ENCODE measurements at places on chromosomes 16 and 17. TPM values are rescaled to one million over a fixed set of nuclear protein-coding genes. Genes with fewer than 3 reads are reported as not detected.

GRCh38 chr16:27202923-27203506, 311 bp upstream of the KDM8 start:
- no peaks in the 10 kb centered on the region for H3K27me3 ChIP-seq
- H3K4me1 ChIP-seq, result peaks cover 45% of the 10 kb centered on the region
- H3K4me3 ChIP-seq, result peak overlapping the region; percentile 92
- DNase-seq, result peak; percentile 90

DNA sequence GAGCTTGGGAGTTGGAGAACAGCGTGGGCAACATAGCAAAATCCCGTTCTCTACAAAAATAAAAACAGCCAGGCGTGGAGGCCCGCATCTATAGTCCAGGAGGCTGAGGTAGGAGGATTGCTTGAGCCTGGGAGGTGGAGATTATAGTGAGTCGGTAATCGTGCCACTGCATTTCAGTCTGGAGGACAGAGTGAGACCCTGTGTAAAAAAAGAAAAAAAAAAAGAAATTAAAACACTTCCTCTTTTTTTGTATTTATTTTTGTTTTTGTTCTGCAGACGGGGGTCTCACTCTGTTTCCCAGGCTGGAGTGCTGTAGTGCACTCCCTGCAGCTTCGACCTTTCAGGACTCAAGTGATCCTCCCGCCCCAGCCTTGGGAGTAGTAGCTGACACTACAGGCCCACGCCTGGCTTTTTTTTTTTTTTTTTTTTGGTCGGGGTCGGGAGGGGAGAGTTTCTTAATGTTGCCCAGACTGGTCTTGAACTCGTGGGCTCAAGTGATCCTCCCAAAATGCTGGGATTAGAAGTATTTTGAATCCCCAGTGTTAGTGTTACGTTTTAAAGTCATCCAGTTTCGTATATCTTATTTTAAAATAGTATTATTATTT, 1.5 kb downstream of the IST1 start:
- peaks cover 28% of the 10 kb centered on the region for H3K4me1 ChIP-seq
- peak overlapping the region; percentile 63 for H3K27ac ChIP-seq
- no peaks in the 10 kb centered on the region for H3K27me3 ChIP-seq
- peaks cover 14% of the 10 kb centered on the region for H3K36me3 ChIP-seq
- DNase-seq, result no peak

- no peak for DNase-seq
- H3K27me3 ChIP-seq, result peaks cover 5% of the 10 kb centered on the region
Observed at GRCh38 chr17:33369149-33369548, 76.1 kb upstream of the ASIC2 start.

DNA sequence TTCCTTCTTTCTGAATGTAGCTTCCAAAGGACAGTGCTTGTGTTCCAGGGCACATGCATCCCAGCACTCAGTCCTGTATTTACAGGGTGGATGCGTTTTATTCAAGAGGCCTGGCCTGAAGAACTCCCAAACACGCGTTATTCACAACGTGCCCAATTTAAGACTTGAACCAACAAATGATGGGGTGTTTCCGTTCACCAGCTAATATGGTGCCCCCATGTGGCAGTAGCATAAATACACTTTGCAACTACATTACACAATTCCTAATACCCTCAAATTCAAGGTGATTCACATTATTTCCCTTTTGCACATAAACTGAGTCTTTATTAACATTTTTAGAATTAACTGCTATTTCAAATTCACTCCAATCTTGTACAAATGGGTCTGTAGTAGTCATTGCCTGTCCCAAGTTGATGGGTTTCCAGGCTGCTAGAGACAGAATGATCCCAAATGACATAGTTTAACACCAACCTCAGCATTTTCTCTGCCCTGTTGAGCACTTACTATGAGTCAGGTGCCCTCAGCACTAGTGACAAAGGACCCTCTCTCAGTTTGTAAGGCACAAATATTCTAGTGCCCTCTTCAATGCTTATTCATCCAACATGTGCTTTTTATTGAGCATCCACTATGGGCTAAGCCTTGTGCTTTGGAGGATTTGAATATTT, 26.9 kb downstream of the HSD17B2 start:
- H3K4me3 ChIP-seq, result no peak overlapping the region
- DNase-seq, result no peak
- H3K27me3 ChIP-seq, result peaks cover 23% of the 10 kb centered on the region
- H3K27ac ChIP-seq, result no peak overlapping the region

GRCh38 chr17:40170325-40170724, 6.9 kb upstream of the RAPGEFL1 start:
- no peak for DNase-seq
- no peak overlapping the region for H3K27ac ChIP-seq
- no peaks in the 10 kb centered on the region for H3K4me1 ChIP-seq

DNA sequence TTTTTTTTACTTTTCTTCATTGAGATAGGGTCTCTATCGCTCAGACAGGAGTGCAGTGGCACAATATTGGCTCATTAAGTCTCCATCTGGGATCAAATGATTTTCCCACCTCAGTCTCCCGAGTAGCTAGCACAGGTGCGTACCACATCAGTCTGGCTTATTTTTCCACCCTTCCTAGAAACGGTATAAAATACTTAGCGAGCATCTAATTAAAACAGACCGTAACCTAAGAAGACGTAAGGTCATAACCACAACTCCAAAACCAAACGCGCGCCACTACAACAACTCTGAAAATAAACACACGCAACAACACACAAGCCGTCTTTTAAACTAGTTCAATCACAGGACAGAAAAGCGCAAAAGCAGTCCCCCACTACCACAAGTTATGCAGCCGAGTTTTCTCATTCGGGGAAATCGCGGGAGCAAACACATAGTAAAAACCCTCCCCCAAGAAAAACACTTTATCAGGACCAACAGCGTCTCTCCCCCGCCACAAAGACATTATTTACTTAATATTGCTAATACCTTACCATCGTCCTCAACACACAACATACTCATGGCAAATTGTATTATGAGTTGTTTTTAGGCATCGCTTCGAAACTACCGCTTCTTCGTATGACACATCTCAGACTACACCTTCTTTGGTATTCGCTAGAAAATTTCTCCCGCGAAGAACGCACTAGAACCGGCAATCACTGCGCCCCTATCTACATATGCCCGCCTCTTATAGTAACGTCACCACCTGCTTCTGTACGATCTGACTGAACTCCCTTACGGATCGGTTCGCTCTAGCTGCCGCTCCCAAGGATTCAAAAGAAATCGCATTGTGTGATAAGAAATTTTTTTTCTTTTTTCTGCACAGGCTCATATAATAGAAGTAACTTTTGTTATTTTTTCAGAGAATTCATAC, 32.8 kb downstream of the TEX14 start:
- peaks cover 19% of the 10 kb centered on the region for H3K4me1 ChIP-seq
- DNase-seq, result peak; percentile 76
- H3K27ac ChIP-seq, result peak overlapping the region; percentile 100
- H3K27me3 ChIP-seq, result peaks cover 7% of the 10 kb centered on the region
- H3K4me3 ChIP-seq, result peak overlapping the region; percentile 75
- peaks cover 5% of the 10 kb centered on the region for H3K36me3 ChIP-seq

GRCh38 chr17:9240659-9241370, 219.5 kb downstream of the NTN1 start:
- DNase-seq, result no peak
- peak overlapping the region; percentile 40 for H3K4me3 ChIP-seq
- H3K4me1 ChIP-seq, result peaks cover 11% of the 10 kb centered on the region
- H3K36me3 ChIP-seq, result no peaks in the 10 kb centered on the region
- H3K27me3 ChIP-seq, result peaks cover 4% of the 10 kb centered on the region
- peak overlapping the region; percentile 20 for H3K27ac ChIP-seq

DNA sequence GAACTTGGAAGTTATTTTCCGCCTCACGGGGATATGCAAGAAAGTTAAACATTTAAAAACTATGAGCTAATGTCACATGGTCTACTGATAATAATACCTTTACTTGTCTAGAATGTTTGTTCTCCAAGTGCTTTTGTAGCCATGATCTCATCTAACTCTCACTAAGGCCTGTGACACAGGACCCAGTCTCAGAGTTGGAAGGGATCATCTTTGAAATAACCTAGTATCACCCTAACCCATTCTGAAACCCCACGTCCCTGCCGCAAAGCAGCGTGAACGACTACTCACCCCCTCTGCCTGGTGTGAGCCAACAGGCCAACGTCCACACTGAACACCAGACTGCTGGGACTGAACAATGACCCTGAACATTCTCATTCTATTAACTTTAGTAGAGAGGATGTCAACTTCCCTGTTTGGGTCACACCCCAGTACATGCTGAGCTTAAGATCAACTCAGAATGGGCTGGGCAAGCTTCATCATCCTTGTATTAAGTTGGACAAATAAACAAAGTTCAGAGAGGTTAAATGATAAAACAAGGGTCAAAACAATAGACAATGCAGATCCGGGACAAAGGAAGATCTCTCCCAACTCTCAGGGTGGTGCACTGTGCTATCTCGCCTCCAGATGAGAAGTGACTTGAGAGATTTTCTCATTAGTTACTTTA, 54.8 kb upstream of the BCAR1 start:
- H3K4me1 ChIP-seq, result peaks cover 27% of the 10 kb centered on the region
- H3K27me3 ChIP-seq, result no peaks in the 10 kb centered on the region
- no peak overlapping the region for H3K27ac ChIP-seq
- peaks cover 36% of the 10 kb centered on the region for H3K36me3 ChIP-seq

DNA sequence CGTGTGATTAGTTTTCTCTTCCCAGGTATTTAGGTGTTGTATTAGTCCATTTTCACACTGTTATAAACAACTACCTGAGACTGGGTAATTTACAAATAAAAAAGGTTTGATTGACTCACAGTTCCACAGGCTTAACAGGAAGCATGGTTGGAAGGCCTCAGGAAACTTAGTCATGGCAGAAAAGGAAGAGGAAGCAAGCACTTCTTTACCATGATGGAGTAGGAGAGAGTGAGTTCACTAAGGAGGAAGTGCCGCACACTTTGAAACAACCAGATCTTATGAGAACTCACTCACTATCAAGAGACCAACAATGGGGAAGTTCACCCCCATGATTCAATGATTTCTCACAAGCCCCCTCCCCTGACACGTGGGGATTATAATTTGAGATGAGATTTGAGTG, 1343.7 kb upstream of the GOT2 start:
- no peak for DNase-seq
- no peak overlapping the region for H3K27ac ChIP-seq
- no peaks in the 10 kb centered on the region for H3K36me3 ChIP-seq

- no peak for DNase-seq
- H3K36me3 ChIP-seq, result peaks cover 25% of the 10 kb centered on the region
- no peak overlapping the region for H3K27ac ChIP-seq
- H3K4me3 ChIP-seq, result no peak overlapping the region
- H3K4me1 ChIP-seq, result peaks cover 63% of the 10 kb centered on the region
Observed at GRCh38 chr17:75396025-75396424, 9.5 kb downstream of the GRB2 start.

DNA sequence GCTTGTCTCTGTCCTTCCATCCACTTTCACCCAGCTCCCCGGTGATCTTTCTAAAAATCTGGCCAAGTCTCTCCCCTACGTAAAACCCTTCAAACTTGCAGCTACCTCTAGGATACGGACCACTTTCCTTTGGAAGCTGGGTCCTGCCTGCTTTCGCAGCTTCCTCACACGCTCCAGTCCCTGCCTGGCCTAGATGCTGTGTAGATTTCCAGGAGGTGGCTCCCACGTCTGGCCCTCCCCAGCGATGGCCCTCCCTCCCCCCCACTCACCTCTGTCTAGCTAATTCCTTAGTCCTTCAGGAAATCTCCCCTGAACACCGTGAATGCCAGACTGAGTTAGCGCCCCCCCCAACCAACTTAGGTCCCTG, 579 bp upstream of the LRRC59 start:
- peak overlapping the region; percentile 96 for H3K4me3 ChIP-seq
- DNase-seq, result no peak
- H3K4me1 ChIP-seq, result peaks cover 23% of the 10 kb centered on the region

GRCh38 chr16:48914070-48914469, 304.1 kb upstream of the N4BP1 start:
- H3K4me3 ChIP-seq, result no peak overlapping the region
- no peak overlapping the region for H3K27ac ChIP-seq
- H3K36me3 ChIP-seq, result no peaks in the 10 kb centered on the region
- no peaks in the 10 kb centered on the region for H3K4me1 ChIP-seq
- DNase-seq, result no peak

DNA sequence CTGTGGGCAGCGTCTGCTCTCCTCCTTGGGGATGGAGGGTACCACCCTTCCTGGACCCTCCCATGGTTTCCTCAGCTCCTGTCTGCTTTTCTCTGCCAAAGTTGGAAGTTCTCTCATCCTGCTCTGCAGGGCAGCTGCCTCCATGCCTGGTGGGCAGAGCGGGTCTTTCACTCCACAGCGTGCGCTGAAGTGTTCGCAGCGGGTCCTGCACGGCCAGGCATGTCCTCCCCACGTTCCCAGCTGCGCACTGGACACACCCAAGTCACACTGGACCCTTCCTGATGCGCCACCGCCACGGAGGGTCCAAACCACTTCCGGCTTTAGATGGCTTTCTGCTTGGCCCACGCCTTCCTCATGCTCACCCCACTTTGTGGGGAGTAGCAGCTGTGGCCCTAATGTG, 33.7 kb upstream of the NPTX1 start:
- H3K27me3 ChIP-seq, result peaks cover 9% of the 10 kb centered on the region
- H3K4me3 ChIP-seq, result no peak overlapping the region
- peaks cover 3% of the 10 kb centered on the region for H3K4me1 ChIP-seq
- no peak for DNase-seq
- H3K36me3 ChIP-seq, result no peaks in the 10 kb centered on the region

DNA sequence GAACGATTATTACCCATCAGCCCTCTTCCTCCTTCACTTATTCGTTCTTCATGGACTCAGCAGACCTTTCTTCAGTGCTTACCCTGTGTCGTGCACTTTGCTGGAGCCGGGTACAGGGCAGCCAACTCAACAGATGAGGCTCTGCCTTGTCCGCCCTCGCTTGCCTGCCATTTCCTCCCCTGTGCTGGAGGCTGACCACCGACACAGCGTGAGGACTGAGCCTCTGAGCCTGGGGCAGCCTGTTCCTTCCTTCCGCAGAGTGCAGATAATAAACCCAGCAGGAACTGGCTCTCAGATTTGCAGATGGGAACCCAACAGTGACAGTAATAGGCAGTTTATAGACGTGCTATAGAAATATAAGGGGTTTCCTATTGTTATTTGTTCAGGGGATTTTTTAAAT, 7.0 kb upstream of the SLC39A11 start:
- no peaks in the 10 kb centered on the region for H3K4me1 ChIP-seq
- H3K27ac ChIP-seq, result no peak overlapping the region
- H3K36me3 ChIP-seq, result no peaks in the 10 kb centered on the region
- peaks cover 10% of the 10 kb centered on the region for H3K27me3 ChIP-seq
- H3K4me3 ChIP-seq, result no peak overlapping the region

DNA sequence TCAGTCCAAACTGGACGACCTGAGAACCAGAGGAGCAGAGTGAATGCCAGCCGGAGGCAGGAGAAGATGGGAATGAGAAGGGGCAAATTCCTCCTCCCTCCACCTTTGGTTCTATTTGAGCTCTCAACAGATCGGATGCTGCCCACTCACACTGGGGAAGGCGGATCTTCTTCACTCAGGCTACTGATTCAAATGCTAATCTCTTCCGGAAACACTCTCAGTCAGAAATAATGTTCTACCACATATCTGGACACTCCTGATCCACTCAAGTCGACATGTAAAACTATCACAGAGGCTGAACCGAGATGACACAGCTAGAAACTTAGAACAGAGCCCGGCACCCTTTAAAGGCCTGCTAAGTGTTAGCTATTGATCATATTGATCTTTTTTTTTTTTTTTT, 57.4 kb upstream of the GRIN2A start:
- no peak overlapping the region for H3K27ac ChIP-seq
- H3K4me3 ChIP-seq, result no peak overlapping the region
- H3K36me3 ChIP-seq, result no peaks in the 10 kb centered on the region
- no peak for DNase-seq
- H3K27me3 ChIP-seq, result peaks cover 23% of the 10 kb centered on the region
- H3K4me1 ChIP-seq, result no peaks in the 10 kb centered on the region

DYNLRB2 gene
- not detected for total RNA-seq

AKAP1 gene
- 39.5 TPM for total RNA-seq

KRT20 gene
- total RNA-seq, result not detected

ATP1B2 gene
- not detected for total RNA-seq

TEKT1 gene
- total RNA-seq, result not detected

MPP3 gene
- total RNA-seq, result 1.1 TPM

NUP85 gene
- 137 TPM for total RNA-seq

C17orf100 gene
- total RNA-seq, result 1.8 TPM

CYB5D1 gene
- total RNA-seq, result 18.6 TPM

APOH gene
- not detected for total RNA-seq

All from activated naive CD8-positive, alpha-beta T cell treated with anti-CD3 and anti-CD28 coated beads for 36 hours (primary cell).